SJSA1 (cell line): ENCODE measurements at places on chromosomes 2 and 18. TPM values are rescaled to one million over a fixed set of nuclear protein-coding genes. Genes with fewer than 3 reads are reported as not detected.

CHRND gene
- not detected in 2 replicates for total RNA-seq

SCN2A gene
- 0.05 TPM in 1 of 2 replicates, not detected in the other for total RNA-seq

FAM124B gene
- total RNA-seq: not detected in 2 replicates

EGR4 gene
- total RNA-seq: not detected in 2 replicates

DNA sequence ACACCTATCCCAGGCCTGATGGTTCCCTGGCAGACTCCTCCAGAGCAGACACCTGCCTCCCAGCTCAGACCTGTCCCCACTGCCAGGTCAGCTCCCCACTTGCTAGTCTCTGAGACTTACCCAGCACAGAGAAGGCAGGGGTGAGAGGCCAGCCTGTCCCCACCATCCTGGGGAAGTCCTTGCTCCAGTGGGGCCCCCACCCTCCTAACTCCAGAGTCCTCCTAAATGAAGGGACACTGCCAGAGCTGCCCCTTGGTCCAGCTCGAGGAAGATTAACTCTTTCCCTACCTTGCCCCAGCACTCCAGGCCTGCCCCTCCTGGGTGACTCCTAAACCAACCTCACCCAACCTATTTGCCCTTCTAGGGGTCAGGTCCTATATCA, 30.4 kb upstream of the TNS1 start:
- no peak for DNase-seq

GRCh38 chr2:223062396-223062795, 10.4 kb downstream of the KCNE4 start:
- DNase-seq: no peak

- no peak for DNase-seq
Measured at GRCh38 chr2:1972948-1973347, 228.6 kb upstream of the PXDN start.

DNA sequence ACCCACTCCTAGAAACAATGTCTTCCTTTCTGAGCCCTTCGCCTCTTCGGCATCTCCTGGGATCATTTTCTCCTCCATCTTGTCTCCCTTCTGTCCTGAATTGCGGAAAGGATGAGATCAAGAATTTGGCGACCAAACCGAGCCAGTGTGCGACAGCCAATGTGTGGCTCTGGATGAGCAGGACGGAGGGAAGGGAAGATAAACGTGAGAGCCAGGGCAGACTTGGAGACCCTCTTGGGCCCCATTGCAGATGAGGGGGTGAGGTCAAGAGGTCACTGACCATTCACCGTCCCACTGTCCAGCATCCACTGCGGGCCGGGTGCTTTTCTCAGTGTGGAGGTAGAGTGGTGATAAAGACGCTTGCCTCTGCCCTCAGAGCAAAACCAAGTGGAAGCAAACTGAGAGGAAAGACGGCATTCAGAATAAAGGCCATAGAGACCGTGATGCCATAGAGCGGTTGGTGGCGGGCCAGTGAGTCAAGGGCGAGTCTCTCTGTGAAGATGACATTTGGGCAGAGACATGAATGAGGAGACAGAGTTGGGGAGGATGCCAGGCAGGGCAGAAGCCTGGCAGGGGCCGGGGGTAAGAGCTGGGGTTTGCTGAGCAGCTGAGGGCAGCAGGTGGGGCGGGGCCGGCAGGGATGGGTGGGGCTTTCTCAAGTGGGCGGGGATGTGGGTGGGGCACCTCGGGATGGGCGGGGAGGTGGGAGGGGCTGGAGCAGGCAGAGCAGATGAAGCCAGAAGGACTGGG, 55.6 kb downstream of the ACAA2 start:
- DNase-seq: peak; percentile 46
